Daoy (cell line): ENCODE measurements at places on chromosomes 7 and 10.

DNA sequence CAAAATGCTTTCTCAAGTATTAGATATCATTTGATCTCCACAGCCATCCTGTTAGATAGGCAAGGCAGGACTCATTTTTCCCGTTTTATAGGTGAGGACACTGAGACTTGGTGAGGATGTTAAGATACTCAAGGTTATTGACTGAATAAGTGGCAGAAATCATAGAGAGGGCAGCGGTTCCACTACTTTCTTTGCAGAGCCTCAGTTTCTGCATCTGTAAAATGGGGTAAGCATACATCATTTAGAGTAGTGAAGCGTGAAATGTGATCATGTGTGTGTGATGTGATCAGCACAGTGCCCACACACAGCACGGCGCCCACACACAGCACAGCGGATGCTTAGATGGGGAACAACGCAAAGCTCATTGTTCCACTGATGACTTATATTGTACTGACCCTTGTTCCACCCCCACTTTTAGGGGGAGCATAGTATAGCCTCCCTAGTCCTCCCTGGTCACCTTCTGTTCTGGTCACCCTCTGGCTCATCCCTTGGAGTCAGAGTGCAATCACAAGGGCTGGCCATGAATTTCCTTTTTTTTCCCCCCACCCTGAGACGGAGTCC is 10.5 kb downstream of the UBTD1 start:
- no peak for DNase-seq

- DNase-seq, result no peak
Observed at GRCh38 chr7:147406521-147407135, 1183.9 kb upstream of the C7orf33 start.

GRCh38 chr10:10126218-10126617 is 891.5 kb upstream of the CELF2 start:
- no peak for DNase-seq

DNA sequence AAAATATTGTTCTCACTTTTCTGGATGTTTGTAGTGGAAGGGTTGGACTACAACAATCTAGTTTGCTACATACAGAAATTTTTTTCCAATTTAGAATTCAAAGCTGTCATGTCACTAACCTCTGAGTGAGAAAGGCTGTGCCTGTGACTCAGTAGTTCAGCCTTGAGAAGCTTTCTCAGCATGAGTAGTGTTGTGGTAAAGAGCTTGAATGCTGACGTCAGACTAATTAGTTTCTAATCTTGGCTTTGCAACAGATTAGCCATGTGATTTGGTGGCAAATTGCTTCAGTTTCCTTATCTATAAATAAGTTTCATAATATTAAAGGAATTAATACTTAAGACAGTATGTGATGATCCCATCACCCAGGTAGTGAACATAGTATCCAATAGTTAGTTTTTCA is 83.8 kb downstream of the ABCA13 start:
- DNase-seq, result peak; percentile 7

GRCh38 chr10:90167174-90168064 is 466.0 kb downstream of the KIF20B start:
- no peak for DNase-seq

DNA sequence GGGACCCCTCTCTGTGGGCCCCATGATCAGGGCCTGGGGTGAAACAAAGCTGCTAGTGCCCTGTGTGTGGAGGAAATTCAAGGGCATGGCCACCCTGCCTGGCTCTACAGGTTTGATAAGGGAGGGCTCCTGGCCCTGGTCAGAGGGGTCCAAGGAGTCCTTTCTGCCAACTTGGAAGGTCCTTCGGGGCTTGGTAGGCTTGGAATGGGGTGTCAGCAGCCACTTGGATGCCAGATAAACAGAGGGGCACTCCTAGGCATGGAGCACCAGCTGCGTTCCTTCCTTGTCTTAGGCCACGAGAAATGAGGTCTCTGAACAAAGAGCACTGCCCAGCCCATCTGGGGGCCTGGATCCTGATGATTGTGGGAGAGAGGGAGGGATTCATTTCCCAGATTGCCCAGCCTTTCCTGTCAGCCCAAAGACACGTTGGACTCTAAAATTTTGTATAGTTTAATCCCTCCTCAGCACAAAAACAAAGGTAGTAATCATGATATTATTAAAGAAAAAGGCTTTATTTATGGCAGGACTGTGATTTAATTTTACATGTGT is 5.1 kb downstream of the MTURN start:
- DNase-seq, result no peak

GRCh38 chr7:101216860-101217387 is 457 bp downstream of the PLOD3 start:
- DNase-seq, result no peak

DNA sequence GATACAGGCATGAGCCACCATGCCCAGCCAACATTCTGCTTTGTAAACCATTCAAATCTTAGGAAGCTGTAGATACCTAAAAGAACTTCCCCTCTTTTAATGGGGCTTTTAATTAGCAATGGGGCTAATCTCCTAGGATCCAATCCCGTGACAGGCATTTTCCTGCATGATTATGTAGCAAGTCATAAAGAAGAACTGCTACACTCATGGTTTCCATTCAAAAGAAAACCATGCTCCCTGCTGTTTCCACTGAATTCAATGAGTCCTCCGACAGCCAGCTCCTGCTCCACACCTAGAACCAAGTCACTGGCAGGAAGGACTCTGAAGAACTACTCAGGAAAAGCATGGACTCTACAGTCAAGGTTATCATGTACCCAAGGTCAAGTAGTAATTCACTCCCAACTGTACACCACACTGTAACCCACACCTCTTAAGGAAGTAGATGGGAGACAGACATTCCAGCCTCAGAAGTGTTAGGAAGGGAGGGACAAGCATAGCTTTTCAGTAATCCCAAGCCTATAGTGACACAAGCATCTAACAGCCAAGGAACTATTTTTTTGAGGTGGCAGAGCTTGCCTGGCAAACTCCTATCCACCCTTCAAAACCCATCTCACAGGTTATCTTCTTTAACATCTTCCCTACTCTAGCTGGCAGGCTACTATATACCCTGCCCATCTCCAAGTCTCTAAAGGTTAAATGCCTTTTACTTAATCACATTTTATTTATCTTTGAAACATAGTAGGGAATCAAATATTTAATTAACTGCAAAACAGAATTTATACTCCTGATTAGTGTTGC is 47.5 kb downstream of the CTBP2 start:
- no peak for DNase-seq

GRCh38 chr7:43592326-43592725 is 9.4 kb downstream of the STK17A start:
- DNase-seq, result no peak

GRCh38 chr7:30176463-30177109 is 41.8 kb downstream of the MTURN start:
- DNase-seq, result no peak

DNA sequence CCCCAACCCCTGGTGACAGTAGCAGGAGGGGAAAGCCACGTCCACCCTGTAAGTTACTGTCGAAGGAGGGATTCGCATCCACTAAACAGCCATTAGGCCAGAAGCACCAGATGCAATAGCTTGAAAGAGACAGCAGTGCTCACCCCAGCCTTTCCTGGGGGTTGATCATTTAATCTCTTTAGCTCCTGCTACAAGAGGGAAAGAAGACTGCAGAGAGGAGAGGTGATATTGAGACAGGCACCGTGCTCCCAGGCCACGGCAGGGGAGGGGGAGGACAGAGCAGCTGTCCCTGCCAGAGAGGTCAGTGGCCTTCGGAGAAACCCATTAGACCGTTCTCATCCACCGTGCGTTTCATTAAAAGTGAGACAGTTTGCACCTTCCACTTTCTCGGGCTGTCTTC is 148.3 kb downstream of the CDH23 start:
- DNase-seq, result no peak

GRCh38 chr10:24873281-24873683 is 79.1 kb downstream of the PRTFDC1 start:
- peak; percentile 42 for DNase-seq

- peak; percentile 13 for DNase-seq
Observed at GRCh38 chr10:22341190-22341925, 3.9 kb upstream of the SPAG6 start.

DNA sequence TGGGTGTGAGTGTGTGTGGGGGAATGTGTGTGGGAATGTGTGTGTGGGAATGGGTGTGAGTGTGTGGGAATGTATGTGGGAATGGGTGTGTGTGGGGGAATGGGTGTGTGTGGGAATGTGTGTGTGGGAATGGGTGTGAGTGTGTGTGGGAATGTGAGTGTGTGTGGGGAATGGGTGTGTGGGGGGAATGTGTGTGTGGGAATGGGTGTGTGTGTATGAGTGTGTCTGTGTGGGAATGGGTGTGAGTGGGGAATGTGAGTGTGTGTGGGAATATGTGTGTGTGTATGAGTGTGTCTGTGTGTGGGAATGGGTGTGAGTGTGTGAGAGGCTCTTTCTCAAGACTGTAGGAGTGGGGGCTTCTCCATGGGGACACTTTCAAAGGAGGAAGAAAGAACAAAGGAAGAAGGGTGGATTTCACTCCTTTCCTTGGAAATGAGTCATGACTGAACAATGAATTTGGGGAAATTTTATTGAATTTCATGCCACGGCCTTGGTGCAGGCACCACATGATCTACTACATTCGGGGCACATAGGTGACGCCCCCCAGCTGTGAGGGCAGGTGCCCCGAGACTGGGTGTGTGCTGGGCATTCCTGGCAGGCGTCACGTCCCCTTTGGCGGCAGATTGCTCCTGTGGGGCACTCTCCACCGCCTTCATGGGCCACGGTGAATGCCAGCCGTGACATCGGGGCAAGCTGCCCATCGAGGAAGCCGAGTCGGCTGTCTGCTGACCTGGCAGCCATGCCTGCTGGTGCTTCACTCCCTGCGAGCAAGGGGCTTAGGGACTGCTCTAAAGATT is 88.8 kb upstream of the INSIG1 start:
- peak; percentile 48 for DNase-seq

- DNase-seq, result peak; percentile 63
Observed at GRCh38 chr10:88582806-88583583, at the start of gene RNLS. Gene RNLS (minus strand): TSS chr10:88583318.

DNA sequence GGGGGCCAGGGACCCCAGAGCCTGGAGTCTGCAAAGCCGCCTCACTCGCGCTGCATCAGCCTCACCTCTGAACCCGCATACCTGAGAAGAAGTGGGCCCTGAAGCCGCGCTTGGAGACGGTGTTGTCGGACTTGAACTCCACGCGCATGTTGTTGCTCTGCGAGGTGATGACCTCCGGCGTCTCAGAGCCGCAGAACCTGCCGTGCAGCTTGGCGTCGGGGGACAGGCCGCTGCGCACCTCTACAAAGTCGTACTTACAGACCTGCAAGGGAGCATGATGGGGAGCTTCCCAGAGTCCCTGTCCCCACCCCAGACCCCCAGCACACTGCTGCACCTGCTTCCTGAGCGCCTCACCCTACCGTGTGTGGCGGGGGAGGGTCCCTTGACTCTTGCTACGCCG is 25.7 kb upstream of the OPALIN start:
- no peak for DNase-seq

DNA sequence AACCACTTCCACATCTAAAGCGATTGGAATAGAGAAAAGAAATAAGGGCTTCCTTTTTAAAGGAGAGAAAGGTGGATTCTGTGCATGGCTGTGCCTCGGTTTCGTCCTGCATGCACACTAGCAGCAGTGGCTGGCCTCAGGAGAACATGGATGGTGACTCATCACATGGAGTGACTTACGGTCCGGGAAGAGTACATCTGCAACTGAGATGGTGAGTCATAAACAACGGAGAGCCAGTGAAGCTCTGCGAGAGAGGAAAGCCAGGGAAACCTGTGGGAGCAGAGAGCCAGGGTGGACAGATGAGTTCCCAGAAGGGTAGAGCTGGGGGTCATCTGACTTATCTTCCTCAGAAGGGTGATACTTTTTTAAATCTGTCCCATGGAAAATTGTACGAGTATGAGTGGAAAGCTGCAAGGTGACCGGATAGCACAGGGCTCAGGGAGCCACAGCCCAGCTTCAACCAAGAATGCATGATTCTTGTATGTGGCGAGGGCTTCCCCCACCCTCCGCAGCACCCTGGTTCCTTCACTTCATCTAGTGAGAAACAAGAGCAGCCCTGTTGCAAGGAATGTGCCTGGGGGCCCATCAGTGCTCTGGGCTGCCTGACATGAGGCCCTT is 259.1 kb downstream of the KLF6 start:
- DNase-seq, result peak; percentile 90

DNA sequence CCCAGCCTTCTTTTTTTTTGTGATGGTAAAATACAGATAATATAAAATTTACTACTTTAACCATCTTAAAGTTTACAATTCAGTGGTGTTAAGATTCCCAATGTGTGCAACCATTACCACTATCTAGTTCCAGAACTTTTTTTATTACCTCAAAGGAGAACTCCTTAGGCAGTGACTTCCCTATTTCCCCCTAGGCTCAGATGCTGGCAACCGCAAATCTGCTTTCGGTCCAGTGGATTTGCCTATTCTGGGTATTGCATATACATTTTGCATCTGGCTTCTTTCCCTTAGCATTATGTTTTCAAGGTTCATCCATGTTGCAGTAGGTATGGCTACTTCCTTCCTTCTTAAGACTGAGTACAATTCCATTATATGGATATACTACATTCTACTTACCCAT is 56.5 kb downstream of the AFAP1L2 start:
- no peak for DNase-seq

GRCh38 chr10:117662751-117663540 is 120.4 kb downstream of the EMX2 start:
- no peak for DNase-seq

- peak; percentile 80 for DNase-seq
Observed at GRCh38 chr7:154928136-154929005, 74.6 kb downstream of the PAXIP1 start.

- DNase-seq, result no peak
Observed at GRCh38 chr10:19299645-19300044, 251.0 kb downstream of the MALRD1 start.
